ENCODE measurements at places on chromosomes 16 and 17. TPM values are rescaled to one million over a fixed set of nuclear protein-coding genes. Genes with fewer than 3 reads are reported as not detected.

Gene CA4
- total RNA-seq, result not detected

Gene NACA2
- not detected for total RNA-seq

Gene TMEM98
- not detected for total RNA-seq

Gene CHD9
- total RNA-seq, result 37.9 TPM

Gene CLDN6
- not detected for total RNA-seq

Gene TBC1D28
- total RNA-seq, result not detected

Gene USB1
- 47.4 TPM for total RNA-seq

Gene CCL1
- not detected for total RNA-seq

Gene MPP2
- 3.1 TPM for total RNA-seq

Gene SLX1A
- total RNA-seq, result 59.7 TPM

Gene KRTAP9-2
- not detected for total RNA-seq

Gene DCTN5
- 89.3 TPM for total RNA-seq

Gene HASPIN
- 21.4 TPM for total RNA-seq

Gene PKMYT1
- total RNA-seq, result 116 TPM

Gene WIPI1
- total RNA-seq, result 29.7 TPM

Gene CRAMP1
- total RNA-seq, result 25.2 TPM

DNA sequence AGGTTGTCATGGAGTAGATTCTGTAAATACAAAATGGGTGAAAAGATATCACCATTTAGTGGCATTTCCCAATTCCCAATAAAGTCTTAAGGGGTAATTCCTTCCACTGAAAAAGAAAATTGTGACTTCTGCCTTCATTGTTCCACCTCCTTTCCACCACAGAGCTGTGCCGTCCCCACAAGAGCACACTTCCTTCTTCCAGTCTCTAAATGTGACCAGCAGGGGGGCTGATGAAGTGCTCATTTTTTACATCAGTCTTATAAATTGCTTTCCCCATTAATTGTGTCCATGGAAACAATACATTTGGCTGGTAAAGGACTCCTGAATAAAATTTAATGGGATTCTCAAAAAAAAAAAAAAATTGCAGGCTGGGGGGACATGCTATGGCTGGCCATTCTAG, 260.8 kb upstream of the PSMD7 start:
- no peaks in the 10 kb centered on the region for H3K4me1 ChIP-seq
- H3K4me3 ChIP-seq, result no peak overlapping the region
- H3K27ac ChIP-seq, result no peak overlapping the region
- DNase-seq, result no peak
- H3K36me3 ChIP-seq, result no peaks in the 10 kb centered on the region

GRCh38 chr17:7695586-7695985, 7.3 kb downstream of the WRAP53 start:
- no peak for DNase-seq
- H3K27me3 ChIP-seq, result no peaks in the 10 kb centered on the region
- H3K4me1 ChIP-seq, result peaks cover 8% of the 10 kb centered on the region
- H3K27ac ChIP-seq, result no peak overlapping the region
- no peak overlapping the region for H3K4me3 ChIP-seq

- no peaks in the 10 kb centered on the region for H3K4me1 ChIP-seq
- DNase-seq, result no peak
- H3K4me3 ChIP-seq, result no peak overlapping the region
- peak overlapping the region; percentile 19 for H3K27ac ChIP-seq
Measured at GRCh38 chr17:28918295-28918694, 15.4 kb upstream of the DHRS13 start.

- peaks cover 4% of the 10 kb centered on the region for H3K27me3 ChIP-seq
- H3K36me3 ChIP-seq, result no peaks in the 10 kb centered on the region
- DNase-seq, result no peak
- no peaks in the 10 kb centered on the region for H3K4me1 ChIP-seq
Measured at GRCh38 chr16:77277571-77277970, 78.4 kb downstream of the SYCE1L start.

DNA sequence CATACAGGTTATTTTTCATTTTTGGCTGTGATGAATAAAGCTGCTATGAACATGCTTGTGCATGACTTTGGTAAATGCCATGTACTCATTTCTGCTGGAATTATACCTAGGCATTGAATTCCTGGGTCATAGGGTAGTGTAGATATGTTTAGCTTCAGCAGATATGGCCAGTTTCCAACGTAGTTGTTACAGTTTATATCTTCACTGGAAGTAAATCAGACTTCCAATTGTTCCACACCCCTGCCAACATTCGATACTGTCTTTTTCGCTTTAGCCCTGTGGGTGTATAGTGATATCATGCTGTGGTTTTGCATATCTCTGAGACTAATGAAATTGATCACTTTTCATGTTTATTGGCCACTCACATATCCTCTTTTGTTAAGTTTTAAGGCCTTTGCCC, 50.4 kb downstream of the ARHGAP27 start:
- H3K4me1 ChIP-seq, result peaks cover 18% of the 10 kb centered on the region
- H3K27me3 ChIP-seq, result peaks cover 5% of the 10 kb centered on the region
- no peak for DNase-seq
- no peak overlapping the region for H3K27ac ChIP-seq
- no peaks in the 10 kb centered on the region for H3K36me3 ChIP-seq

GRCh38 chr16:11356573-11357331, 11.5 kb downstream of the RMI2 start:
- DNase-seq, result peak; percentile 71
- no peaks in the 10 kb centered on the region for H3K27me3 ChIP-seq
- peak overlapping the region; percentile 48 for H3K4me3 ChIP-seq
- H3K36me3 ChIP-seq, result peaks cover 27% of the 10 kb centered on the region
- peaks cover 79% of the 10 kb centered on the region for H3K4me1 ChIP-seq

DNA sequence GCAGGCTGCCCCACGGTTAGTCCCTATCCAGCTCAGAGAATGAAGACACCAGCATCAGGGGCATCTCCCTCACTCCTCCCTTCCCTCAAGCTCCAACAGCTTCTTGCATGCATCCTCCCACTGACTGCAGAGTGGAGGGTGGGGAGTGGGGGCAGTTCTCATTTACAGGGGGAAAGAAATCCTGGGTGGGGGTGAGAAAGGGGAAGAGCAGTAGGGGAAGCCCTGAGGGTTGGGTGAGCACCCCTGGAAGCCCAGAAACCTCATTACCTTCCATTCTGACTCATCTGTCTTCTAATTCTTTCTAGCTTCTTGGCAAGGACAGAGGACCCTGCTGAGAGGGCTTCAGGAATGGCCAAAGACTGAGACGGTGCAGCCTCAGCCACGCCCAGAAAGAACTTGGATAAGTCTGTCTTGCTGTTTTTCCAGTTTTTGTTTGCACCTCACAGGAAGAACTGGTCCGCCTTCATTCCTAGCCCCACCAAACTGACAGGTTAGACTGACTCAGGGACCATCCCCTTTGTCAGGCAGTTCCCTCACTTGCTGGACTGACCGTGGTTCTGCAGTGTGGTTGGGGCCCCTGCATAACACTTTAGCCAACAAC, 52.5 kb upstream of the WSB1 start:
- H3K27ac ChIP-seq, result no peak overlapping the region
- no peak for DNase-seq
- no peak overlapping the region for H3K4me3 ChIP-seq
- peaks cover 14% of the 10 kb centered on the region for H3K27me3 ChIP-seq
- no peaks in the 10 kb centered on the region for H3K36me3 ChIP-seq

GRCh38 chr17:46911311-46911710, 11.6 kb upstream of the GOSR2 start:
- DNase-seq, result no peak
- no peaks in the 10 kb centered on the region for H3K27me3 ChIP-seq
- H3K4me1 ChIP-seq, result peaks cover 1% of the 10 kb centered on the region

DNA sequence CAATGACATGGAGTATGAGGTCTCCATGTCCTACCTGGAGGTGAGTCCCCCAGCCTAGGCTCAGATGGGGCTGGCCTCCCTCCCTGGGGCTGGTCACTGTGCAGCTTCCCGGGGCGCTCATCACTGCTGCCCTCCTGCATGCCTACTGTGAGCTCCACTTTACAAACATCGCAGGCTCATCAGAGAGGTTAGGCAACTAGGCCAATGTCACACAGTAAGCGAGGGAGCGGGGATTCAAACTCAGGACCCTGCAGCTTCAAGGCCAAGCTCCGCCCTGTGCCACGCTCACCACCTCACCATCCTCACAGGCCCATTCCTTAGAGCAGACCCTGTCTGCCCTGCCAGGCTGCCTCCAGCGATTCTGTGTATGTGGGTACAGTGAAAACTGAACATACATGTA, 17.1 kb downstream of the KIF19 start:
- H3K27ac ChIP-seq, result no peak overlapping the region
- no peak for DNase-seq
- no peak overlapping the region for H3K4me3 ChIP-seq
- H3K27me3 ChIP-seq, result peaks cover 5% of the 10 kb centered on the region
- no peaks in the 10 kb centered on the region for H3K4me1 ChIP-seq

GRCh38 chr17:13753771-13754170, 152.0 kb upstream of the HS3ST3A1 start:
- H3K27me3 ChIP-seq, result peaks cover 3% of the 10 kb centered on the region
- no peak for DNase-seq
- H3K27ac ChIP-seq, result no peak overlapping the region
- no peaks in the 10 kb centered on the region for H3K4me1 ChIP-seq
- no peaks in the 10 kb centered on the region for H3K36me3 ChIP-seq

- H3K4me1 ChIP-seq, result no peaks in the 10 kb centered on the region
- H3K4me3 ChIP-seq, result no peak overlapping the region
- no peaks in the 10 kb centered on the region for H3K36me3 ChIP-seq
- H3K27ac ChIP-seq, result no peak overlapping the region
- DNase-seq, result no peak
Measured at GRCh38 chr17:51736356-51736755, 422.2 kb downstream of the CA10 start.

DNA sequence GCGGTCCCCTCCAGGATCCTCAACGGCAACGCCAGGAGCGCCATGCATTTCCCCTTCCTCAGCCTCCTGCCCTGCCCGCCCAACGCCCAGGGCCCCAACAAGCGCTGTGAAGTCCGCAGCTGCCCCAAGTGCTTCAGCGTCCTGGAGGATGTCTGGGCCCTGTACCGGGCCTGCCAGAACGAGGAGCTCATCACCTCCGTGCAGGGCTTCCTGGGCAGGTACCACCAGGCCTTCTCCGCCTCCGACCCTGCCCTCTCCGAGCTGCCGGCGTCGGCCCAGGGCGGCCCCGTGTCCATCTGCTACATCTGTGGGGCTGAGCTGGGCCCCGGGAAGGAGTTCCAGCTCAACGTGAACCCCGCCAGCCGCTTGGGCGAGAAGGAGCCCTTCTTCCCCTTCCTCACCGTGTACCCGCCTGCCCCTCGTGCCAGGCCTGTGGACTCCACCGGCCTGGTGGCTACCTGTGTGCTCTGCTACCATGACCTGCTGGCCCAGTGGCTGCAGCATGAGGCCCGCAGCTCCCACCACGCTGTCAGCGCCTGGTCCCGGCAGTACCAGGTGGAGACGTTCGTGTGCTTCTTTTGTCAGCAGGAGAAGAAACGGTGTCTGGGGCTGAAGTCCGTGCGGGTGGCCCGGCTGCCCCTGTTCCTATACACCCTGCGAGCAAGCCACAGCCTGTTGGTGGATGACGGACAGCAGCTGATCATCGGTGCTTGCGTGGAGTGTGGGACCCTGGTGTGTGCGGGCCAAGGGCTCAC, 58.9 kb upstream of the CIBAR2 start:
- H3K27ac ChIP-seq, result no peak overlapping the region
- H3K36me3 ChIP-seq, result no peaks in the 10 kb centered on the region
- no peaks in the 10 kb centered on the region for H3K4me1 ChIP-seq

DNA sequence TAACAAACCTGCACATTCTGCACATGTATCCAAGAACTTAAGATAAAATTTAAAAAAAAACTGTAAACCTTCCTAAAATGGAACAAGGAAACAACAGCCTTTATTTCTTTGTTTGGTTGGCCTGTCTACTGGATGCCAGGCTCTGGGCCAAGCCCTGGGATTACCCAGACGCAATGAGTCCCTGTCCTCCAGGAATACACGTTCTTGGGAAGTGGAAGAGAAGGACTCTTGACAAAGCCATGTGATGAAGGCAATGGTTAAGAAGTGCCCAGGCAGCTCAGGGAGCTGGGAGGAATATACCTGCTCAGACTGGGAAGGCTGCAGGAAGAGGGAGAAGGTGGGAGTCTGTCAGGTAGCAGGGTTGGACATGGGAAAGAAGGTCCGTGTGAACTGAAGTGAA, 115.4 kb downstream of the AXIN2 start:
- H3K4me3 ChIP-seq, result no peak overlapping the region
- H3K27me3 ChIP-seq, result peaks cover 11% of the 10 kb centered on the region
- DNase-seq, result no peak
- no peak overlapping the region for H3K27ac ChIP-seq

DNA sequence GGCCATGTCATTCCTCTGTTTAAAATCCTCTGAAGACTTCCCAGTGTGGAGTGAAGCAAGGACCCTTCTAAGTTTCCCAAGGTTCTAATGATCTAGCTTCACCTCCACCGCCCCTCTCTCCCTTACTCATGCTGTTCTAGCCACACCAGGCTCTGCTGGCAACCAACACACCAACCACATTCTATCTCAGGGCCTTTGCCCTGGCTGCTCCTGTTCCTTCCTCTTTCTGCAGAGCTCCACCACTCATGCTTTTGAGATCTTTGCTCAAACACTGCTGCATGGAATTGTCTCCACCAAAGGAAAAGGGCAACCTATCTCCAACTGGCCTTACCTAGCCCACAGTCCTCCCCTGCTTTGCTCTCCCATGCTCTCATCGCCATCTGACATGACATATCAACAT, 128.7 kb downstream of the XYLT1 start:
- peaks cover 16% of the 10 kb centered on the region for H3K36me3 ChIP-seq
- no peaks in the 10 kb centered on the region for H3K27me3 ChIP-seq
- peak overlapping the region; percentile 76 for H3K4me3 ChIP-seq
- no peak for DNase-seq

DNA sequence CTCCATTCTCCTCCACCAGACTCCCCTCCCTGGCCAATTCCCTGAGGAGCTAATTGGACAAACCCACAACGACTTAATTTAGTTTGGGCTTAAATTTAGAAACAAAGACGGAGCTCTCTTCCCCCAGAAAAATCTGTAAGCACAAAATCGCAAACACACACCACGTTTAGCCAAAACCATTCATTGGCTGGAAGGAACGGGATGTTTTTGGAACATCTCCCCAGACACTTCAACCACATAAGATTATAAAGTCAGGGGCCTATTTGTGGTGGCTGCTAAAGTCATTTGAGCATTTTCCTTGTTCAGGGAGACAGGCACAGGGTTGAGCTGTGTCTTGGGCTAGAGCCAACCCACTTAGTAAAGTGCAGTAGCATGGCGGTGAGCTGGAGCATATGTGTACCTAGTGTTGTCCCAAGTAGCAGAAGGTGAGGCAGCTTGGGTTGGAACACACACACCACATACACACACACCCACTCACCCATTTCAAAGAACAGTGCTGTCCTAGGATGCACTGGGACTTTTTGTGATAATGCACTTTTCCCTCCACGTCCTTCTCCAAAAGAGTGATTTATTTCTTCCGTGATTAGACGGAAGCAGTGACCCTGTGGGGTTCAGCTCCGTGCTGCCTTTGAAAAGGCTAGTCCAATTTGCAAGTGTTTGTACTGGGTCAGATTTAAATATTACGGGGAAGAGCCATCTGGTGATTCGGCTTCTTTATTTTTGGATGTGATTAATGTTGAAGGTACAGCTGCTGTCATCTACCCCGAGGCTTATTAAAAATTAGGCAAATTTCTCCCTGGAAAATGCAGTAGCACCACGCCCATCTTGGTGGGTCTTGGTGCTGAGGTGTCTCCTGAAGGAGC, 32.2 kb downstream of the ELAC2 start:
- peaks cover 7% of the 10 kb centered on the region for H3K4me1 ChIP-seq
- DNase-seq, result no peak
- no peak overlapping the region for H3K4me3 ChIP-seq
- H3K27ac ChIP-seq, result no peak overlapping the region

- no peak for DNase-seq
- no peak overlapping the region for H3K27ac ChIP-seq
- peaks cover 25% of the 10 kb centered on the region for H3K4me1 ChIP-seq
- H3K4me3 ChIP-seq, result no peak overlapping the region
Measured at GRCh38 chr17:63629627-63630026, 7.4 kb downstream of the MAP3K3 start.
